SK-N-SH (cell line): ENCODE measurements at places on chromosomes 5 and 9.

DNA sequence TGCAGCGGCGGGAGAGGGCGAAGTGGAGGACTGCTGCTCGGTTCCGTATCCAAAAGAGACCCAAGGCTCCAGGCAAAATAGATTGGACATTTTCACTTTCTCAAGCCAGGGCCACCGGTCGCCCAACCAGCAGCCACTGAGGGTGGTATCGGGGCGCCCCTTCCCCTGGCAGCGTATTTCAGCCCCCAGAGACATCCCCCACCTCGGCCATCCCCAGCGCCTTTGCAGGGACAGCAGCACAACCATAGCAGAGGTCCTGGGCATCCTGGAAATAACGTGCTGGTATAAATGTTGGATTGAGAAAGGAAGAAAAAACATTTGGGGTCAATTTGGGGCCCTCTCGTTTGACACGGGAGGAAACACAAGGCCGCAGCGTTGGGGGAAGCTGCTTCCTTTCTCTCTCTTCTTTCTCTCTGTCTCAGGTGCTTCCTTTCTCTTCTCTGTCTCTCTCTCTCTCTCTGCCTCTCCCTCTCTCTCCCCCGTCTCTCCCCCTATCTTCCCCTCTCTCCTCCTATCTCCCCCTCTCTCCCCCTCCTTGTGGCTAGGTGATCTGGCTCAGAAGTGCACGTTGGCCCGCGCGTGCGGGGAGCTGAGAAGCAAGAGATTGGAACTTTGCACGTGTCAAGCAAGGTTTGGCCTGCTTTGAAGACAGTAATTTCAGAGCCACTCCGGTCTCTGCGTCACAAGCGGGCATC is 624 bp upstream of the RETREG1 start:
- peaks cover 28% of the 10 kb centered on the region; the same call in 1 of the 2 replicates for H3K27me3 ChIP-seq
- DNase-seq: peak; percentile 23
- H3K36me3 ChIP-seq: no peaks in the 10 kb centered on the region

DNA sequence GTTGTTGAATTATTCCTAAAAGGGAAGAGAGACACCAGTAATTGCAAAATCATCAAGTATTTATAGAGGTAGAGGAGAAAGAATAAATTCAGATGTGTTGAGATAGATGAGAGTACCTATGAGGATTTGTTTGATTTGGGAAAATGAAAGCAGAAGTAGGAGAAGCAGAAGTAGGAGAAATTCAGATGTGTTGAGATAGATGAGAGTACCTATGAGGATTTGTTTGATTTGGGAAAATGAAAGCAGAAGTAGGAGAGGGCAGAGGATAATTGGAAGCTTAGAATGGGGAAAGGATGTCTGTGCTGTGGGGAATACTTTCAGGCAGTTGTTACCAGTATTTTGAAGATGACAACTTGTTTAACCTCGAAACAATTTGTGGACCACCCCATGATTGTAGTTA is 35.1 kb upstream of the ZCCHC7 start:
- no peak overlapping the region for H3K4me3 ChIP-seq
- no peak for DNase-seq

- no peak for DNase-seq
- no peaks in the 10 kb centered on the region for H3K27me3 ChIP-seq
- H3K36me3 ChIP-seq: no peaks in the 10 kb centered on the region
- no peak overlapping the region for H3K27ac ChIP-seq
Measured at GRCh38 chr9:108245331-108245730, 610.5 kb downstream of the ACTL7B start.

DNA sequence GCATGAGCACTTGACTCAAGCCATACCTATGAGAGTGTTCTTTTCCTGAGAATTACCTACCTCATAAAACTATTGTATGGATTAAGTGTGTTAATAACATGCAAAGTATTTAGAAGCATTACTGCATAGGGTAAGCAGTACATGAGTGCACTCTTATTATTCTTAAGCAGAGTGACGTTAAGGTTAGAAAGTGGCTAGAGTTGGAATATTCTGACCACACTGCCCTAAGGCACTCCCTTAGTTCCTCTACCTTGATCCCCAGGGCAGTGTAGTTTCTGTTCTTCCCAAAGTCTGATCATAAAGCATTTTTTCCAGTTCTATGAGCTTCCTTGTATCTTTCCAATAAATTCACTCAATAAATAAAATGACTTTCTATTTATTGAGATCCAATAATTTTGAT is 189.2 kb downstream of the PCSK1 start:
- no peaks in the 10 kb centered on the region for H3K36me3 ChIP-seq
- H3K27ac ChIP-seq: peak overlapping the region; percentile 74; the same call in 1 of the 2 replicates
- no peak for DNase-seq
- no peak overlapping the region for H3K4me3 ChIP-seq
- H3K27me3 ChIP-seq: no peaks in the 10 kb centered on the region
- H3K4me1 ChIP-seq: peaks cover 21% of the 10 kb centered on the region; the same call in 1 of the 2 replicates

DNA sequence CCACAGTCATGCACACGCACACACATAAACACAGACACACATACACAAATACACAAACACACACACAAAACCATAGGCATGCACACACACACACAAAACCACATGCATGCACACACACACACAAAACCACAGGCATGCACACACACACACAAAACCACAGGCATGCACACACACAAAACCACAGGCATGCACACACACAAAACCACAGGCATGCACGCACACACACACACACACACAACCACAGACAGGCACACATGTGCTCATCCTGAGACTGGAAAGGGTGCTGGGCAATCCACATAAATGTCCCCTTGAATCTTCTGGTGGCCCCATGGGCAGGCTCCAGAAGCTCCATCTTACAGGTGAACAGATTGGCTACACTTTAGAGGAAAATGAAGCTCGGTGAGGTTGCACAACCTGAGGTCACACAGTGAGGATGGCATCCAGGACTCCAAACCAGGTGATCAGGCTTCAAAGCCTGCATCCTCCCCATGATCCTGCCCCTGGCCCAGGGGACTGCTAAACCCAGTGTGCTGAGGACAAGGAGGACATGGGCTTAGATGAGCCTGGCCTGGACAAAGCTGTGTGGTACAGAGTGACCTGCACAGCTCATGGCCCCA is 144.8 kb downstream of the GADD45G start:
- H3K27me3 ChIP-seq: no peaks in the 10 kb centered on the region
- H3K4me1 ChIP-seq: peaks cover 69% of the 10 kb centered on the region; the same call in 1 of the 2 replicates
- no peak overlapping the region for H3K4me3 ChIP-seq
- no peaks in the 10 kb centered on the region for H3K36me3 ChIP-seq
- DNase-seq: no peak

DNA sequence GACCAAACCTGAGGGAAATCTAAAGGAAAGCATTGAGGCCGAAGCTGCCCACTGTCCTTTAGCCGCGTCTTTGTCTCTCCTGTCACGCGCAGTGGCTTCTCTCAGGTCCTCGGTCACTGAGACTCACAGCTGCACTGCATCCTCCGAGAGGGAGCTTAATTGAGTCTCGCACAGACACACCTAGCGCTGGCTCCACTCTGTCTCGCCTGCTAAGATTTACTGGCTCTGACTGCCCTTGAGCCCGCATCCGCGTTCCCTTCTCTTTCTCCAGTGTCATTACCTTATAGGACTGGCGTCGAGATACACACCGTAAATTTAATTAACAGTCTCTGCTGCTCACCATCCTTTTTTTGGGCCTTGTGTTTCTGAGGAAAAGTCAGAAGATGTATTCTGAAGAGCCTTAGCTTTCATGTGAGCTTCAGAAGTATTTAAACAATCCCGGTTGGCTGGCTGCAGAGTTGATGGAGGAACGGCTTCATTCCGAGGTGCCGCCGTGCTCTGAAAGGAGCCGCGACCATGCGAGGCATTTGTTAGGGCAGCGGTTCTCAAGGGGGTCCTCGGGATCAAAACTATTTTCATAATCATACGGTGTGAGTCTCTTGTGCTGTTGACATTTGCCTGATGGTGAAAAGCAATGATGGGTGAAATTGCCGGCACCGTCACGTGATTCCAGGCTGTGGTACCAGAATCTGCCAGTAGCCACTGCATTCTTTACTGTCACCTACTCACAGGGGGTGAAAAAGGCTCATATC is 58.3 kb downstream of the GPR107 start:
- peaks cover 18% of the 10 kb centered on the region; the same call in 1 of the 2 replicates for H3K4me1 ChIP-seq
- H3K27me3 ChIP-seq: no peaks in the 10 kb centered on the region
- DNase-seq: no peak
- H3K27ac ChIP-seq: peak overlapping the region; percentile 87; the same call in 1 of the 2 replicates

DNA sequence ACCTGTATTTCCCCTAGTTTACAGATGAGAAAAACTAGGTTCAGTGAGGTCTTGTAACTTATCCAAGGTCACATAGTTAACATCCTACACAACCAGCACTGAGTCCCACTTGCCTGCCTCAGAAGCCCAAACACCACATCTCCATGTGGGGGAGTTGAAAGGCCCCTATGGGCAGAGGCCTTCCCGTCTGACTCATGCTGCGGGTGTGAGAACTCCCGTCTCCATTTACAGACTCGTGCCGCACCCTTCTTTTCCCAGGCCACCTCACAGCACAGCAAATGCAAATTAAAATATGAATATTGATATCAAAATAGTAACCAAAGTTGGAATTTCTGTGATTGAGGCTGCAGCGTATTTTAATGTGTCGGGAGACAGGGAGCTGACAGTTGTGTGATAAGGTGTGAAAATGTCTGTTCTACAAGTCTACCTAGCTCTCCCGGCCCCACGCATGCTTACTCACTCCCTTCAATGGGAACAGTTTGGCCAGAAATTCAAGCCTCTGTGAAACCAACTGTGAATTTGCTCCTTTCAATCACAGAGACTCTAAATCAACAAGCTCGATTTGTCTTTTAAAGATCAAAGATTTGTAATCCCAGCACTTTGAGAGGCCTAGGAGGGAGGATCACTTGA is 90.1 kb downstream of the CRB2 start:
- DNase-seq: no peak
- peaks cover 4% of the 10 kb centered on the region for H3K36me3 ChIP-seq
- no peak overlapping the region for H3K27ac ChIP-seq

- H3K36me3 ChIP-seq: no peaks in the 10 kb centered on the region
- DNase-seq: no peak
- H3K4me3 ChIP-seq: no peak overlapping the region
- H3K27ac ChIP-seq: no peak overlapping the region
- peaks cover 4% of the 10 kb centered on the region; the same call in 1 of the 2 replicates for H3K4me1 ChIP-seq
Measured at GRCh38 chr5:125891061-125891725, 532.0 kb upstream of the GRAMD2B start.
